ENCODE measurements at places on chromosomes 4 and X.
A peak's percentile ranks its signal among the peaks of the same experiment; 100 is the strongest.

DNA sequence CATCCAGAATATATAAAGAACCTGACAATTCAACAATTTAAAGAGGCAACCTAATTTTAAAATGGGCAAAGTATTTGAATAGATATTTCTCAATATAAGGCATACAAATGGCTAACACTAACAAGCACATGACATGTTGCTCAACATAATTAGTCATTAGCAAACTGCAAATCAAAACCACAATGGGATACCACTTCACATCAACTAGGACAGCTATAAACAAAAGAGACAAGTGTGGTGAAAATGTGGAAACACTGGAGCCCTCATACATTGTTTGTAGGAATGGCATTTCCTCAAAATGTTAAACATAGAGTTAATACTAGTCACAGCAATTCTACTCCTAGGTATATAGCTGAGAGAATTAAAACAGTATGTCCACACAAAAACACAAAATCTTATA, 96.7 kb downstream of the CORIN start:
- no peak for DNase-seq

DNA sequence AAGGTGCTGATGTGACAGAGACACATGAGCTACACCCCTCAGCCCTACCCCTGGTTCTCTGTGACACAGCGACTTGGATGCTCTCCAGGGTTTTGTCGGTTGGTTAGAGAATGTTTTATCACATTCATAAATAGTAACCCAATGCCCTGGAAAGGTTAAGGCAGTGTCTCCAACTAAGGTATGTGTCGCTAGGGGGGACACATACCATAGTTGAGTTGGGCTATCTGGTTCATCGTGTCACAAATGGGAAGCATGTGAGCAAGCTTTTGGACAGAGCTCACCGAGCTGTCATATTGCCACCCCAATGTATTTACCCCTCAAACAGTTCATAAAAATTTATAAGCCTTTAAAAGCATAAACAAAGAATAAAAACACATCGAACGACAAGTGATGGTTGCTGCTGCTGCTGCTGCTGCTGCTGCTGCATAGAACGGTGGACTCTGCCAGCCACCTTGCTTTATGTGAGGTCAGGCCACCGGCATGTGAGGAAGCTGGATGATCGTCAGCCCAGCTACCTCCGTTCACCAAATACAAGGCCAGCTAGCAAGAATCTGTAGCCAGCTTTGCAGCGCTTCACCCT, 55.9 kb downstream of the STOX2 start:
- DNase-seq: peak; percentile 44

- no peak for DNase-seq
These were observed 62.6 kb downstream of the SORCS2 start for GRCh38 chr4:7254736-7255487.

- DNase-seq: no peak
These were observed 88.3 kb downstream of the SLC34A2 start for GRCh38 chr4:25743971-25744370.

- no peak for DNase-seq
These were observed 203.0 kb downstream of the MAML3 start for GRCh38 chr4:139951021-139951420.

- no peak for DNase-seq
These were observed 1130.8 kb downstream of the FAT4 start for GRCh38 chr4:126445596-126445995.

GRCh38 chrX:118807151-118808017, 16.2 kb upstream of the ZCCHC12 start:
- no peak for DNase-seq

GRCh38 chrX:1451661-1452515, 821 bp downstream of the ASMTL start:
- DNase-seq: no peak

- no peak for DNase-seq
These were observed 18.5 kb downstream of the CC2D2A start for GRCh38 chr4:15488136-15488535.

DNA sequence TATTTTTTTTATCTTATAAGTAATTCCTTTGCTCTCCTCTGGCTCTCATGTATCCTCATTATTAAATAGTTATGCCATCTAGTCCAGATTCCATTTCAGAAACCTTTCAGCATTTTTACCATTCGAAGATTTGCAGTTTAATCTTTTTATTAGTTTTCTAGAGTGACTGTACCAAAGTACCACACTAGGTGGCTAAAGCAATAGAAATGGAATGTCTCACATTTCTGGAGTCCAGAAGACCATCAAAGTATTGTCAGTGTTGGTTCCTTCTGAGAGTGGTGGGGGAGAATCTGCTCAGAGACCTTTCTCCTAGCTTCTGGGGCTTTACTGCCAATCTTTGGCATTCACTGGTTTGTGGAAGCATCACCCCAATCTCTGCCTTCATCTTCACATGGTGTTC, 3.7 kb upstream of the PNMA3 start:
- DNase-seq: no peak

DNA sequence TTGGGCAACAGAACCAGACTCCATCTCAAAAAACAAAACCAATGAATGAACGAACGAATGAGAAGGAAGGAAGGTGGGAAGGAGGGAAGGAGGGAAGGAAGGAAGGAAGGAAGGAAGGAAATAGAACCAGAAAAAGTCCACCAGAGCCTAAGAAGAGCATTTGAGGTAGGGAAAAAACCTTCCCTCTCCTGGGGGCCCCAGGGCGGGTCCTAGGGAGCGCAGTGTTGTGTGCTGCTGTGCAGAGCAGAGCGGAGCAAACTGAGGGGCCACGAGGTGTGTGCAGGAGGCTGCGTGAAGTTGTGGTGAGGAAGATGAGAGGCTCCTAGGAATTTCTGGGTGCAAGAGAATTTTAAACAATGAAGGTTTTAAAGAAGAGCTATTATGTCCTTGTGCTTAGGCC, 16.0 kb upstream of the NSUN7 start:
- no peak for DNase-seq

- DNase-seq: no peak
These were observed 346.1 kb downstream of the GRXCR1 start for GRCh38 chr4:43238585-43238984.

GRCh38 chr4:3299122-3299975, 6.5 kb downstream of the RGS12 start:
- DNase-seq: no peak

DNA sequence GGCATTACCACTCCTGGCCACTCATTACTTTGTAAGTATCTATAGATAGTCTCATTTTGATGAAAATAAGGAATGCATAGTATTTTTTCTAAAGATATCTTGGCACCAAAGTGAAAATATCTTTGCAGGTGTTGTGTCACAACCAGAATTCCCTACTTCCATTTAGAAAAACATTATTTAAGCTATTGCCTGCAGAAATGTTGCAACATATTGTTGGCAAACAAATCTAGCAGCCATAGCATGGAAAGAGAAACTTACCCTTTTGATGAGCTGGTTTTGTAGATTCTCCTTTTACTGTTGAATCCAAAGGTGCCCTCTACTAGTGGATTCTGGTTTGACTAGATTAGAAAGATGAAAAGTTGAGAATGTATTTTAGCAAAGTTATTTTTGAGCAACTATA, 138.8 kb downstream of the AREG start:
- DNase-seq: no peak

DNA sequence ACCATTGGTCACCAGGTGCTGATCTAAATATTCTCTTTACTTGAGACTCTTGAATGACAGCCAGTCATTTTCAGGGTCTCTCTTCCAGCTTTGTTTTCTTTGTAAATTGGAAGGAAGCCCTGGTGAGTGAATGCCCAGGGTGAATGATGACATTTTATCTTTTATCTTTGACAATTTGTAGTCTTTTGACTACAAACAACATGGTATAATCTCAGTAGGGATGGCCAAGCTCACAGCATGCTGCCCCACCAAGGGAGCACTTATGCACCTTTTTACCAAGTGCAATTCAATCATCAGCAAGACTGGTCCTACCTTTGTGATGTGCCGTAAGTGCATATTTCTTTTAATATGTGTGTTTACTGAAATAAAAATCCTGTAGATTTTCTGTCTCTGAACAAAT, 5.7 kb downstream of the AFM start:
- no peak for DNase-seq

DNA sequence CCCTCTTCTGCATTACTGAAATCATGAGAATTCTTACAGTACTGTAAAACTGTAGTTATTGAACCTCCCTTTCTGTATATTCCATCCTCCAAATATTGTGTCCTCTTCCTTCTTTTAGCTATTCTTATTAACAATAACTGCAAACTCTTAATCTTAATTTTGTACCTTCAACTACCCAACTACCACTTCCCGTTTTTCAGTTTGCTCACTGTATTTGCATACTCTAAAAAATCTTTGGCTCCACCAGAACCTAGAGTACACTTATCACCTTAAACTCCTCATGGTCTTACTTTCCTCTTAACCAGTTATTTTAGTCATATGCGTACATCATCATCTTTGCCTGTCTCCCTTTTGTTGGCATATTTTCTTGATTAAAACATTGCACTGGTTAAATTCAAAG, 543.7 kb downstream of the ARAP2 start:
- no peak for DNase-seq

DNA sequence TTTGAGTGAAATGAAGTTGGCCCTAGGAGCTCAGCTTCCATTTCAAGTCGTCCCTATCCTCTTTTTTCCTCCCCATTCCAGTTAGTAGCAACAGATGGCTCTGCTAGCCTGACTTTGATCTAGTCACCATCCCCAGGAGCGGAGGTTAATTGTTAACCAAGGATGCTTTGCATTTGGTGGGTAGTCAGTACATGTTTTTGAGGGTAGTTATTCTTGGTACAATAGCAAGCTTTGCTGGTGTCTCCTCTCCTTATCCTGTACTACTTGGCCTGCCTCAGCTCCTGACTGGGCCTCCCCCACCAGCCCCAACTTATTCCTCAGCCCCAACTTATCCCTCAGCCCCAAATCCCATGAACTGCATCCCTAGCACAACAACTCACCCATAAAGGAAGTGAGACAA, 14.8 kb upstream of the RTL5 start:
- no peak for DNase-seq

DNA sequence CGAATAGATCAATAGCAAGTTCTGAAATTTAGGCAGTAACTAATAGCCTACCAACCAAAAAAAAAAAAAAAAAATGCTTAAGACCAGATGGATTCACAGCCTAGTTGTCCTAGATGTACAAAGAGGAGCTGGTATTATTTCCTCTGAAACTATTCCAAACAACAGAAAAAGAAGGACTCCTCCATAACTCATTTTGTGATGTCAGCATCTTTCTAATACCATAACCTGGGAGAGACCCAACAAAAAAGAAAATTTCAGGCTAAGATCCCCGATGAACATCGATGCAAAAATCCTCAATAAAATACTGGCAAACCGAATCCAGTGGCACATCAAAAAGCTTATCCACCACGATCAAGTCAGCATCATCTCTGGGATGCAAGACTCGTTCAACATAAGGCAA, 1557.9 kb downstream of the C4orf33 start:
- no peak for DNase-seq

- DNase-seq: no peak
These were observed 139.3 kb downstream of the TLL1 start for GRCh38 chr4:166012129-166013030.

DNA sequence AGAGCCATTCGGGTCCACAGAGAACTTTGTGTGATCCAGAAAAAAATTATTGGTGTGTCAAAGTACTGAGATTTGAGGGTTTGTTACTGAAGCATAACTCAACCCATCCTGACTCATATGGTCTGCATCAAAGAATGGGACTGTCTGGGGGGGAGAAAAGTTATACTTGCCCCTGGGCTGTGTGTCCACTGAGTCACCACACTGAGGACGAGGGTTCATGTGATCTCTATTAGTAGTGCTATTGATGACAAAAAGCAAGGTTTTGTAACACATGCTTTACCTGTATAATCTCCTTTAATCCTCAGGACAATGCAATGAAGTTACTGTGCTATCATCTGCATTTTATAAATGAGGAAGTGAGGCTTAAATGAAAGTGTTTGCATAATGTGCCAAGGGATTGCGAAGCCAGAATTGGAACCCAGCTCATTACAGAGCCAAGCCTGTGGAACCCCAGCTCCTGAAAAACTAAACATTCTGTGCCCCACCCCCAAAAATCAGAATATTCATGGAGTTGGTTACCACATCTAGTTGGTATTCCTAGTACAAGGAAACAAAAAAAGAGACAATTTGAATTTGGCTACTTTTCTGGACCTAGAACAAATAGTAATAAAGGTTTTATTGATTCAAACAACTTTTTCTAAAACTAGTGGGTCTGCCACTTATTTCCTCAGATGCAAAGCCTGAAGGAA, 31.2 kb downstream of the CCDC149 start:
- no peak for DNase-seq

GRCh38 chr4:118773429-118773792, 62.5 kb downstream of the SEC24D start:
- DNase-seq: no peak

DNA sequence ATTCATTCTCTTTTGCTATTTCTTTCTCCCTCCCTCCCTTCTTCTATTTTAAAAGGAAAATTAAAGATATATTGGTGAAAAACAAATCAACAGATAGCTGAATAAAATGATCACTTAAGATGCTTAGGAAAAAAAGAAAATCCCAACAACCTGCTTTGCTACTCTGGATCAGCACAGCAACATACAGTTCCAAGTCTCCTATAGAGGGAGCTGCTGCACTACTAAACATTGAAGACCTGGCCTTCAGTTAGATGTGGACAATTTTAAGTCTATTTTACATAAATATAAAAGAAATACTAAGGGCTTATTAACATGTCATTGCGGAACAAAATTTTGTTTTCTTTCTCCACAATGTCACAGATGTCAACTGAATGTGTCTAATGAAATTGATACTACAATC, 226.4 kb downstream of the MAGEB5 start:
- no peak for DNase-seq

GRCh38 chrX:87299563-87300160, 217.9 kb upstream of the KLHL4 start:
- DNase-seq: no peak

- DNase-seq: no peak
These were observed 92.2 kb upstream of the GPR34 start for GRCh38 chrX:41596596-41596995.

- no peak for DNase-seq
These were observed 43.8 kb upstream of the HPSE start for GRCh38 chr4:83378419-83378818.

DNA sequence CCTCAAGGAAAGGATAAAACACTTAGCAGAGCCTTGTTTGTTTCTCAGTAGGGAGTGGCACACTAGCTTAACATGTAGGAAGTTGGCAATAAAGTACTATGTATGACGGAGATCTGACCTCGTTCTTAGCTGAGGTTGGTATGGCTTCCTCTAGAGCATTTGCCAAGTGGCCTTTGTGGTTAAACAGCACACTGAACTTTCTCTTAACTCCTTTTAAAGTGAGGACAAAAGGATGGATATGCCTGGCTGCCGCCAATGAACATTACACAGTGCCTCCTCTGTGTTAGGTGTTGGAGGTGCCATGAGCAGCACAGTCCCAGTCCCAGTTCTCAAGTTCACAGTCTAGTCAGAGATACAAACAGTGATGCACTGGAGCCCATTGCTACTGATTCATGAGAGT, 54.4 kb downstream of the VGLL1 start:
- DNase-seq: no peak

GRCh38 chrX:1099146-1099770, 113.2 kb downstream of the CRLF2 start:
- DNase-seq: no peak

- no peak for DNase-seq
These were observed 12.2 kb upstream of the EDA start for GRCh38 chrX:69603566-69604194.

Data from right renal cortex interstitium (tissue), 3 donors.